Smooth muscle cell of the pulmonary artery (primary cell): ENCODE measurements at places on chromosomes 5 and 9. TPM values are rescaled to one million over a fixed set of nuclear protein-coding genes. Genes with fewer than 3 reads are reported as not detected.

Gene DRD1
- 0.33 and 1.2 TPM in 2 replicates for total RNA-seq

Gene NOL6
- total RNA-seq: 24.0 and 39.5 TPM in 2 replicates

Gene HAVCR1
- not detected in 2 replicates for total RNA-seq

Gene TLX3
- not detected in 2 replicates for total RNA-seq

Gene PAPPA
- 144 and 201 TPM in 2 replicates for total RNA-seq

Gene CXXC5
- total RNA-seq: 125 and 200 TPM in 2 replicates
